Uterus (tissue), 4 donors: ENCODE measurements at places on chromosomes 12 and 14. TPM values are rescaled to one million over a fixed set of nuclear protein-coding genes. Genes with fewer than 3 reads are reported as not detected.

DTX1 gene
- 8.6 TPM for total RNA-seq

MED6 gene
- 27.6 TPM for total RNA-seq

CMKLR1 gene
- total RNA-seq = 27.1 TPM

A2ML1 gene
- not detected for total RNA-seq

CELA1 gene
- not detected for total RNA-seq

TAOK3 gene
- 35.1 TPM for total RNA-seq

PUS7L gene
- 10.6 TPM for total RNA-seq

GRCh38 chr12:128573907-128574306 lies 249.9 kb downstream of the SLC15A4 start:
- no peak for DNase-seq

DNA sequence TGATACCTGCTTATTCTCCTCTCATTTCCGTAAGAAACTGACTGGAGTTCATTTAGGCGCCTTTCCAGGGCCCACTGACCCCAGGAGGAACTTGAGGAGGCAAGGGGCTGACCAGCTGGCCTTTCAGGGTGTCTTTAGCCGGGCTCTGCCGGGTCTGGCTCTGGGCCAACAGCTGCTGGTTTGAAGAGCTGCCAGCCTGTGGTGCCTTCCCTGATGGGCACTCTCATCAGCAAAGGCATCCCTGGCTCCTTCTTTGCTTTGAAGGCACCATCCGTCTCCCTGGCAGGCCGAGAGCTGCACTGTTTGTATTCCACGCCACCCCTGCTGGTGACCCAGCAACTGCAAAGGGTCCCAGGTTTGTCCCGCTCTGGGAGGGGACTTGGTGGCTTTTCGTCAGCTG lies 42.0 kb downstream of the IQSEC3 start:
- DNase-seq = no peak

DNA sequence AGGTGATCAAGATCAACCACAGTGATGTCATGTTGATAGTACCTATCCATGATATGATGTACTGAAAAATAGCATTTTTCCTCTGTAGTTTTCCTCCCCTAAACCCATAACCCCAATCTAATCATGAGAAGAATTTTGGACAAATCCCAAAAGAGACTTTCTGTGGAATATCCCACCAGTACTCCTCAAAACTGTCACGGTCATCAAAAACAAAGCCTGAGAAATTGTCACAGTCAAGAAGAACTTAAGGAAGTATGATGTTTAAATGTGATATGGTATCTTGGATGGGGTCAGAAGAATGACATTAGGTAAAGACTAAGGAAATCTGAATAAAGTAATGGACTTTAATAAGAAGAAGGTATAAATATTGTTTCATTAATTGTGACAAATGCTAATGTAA lies 248.8 kb downstream of the RMST start:
- no peak for DNase-seq

DNA sequence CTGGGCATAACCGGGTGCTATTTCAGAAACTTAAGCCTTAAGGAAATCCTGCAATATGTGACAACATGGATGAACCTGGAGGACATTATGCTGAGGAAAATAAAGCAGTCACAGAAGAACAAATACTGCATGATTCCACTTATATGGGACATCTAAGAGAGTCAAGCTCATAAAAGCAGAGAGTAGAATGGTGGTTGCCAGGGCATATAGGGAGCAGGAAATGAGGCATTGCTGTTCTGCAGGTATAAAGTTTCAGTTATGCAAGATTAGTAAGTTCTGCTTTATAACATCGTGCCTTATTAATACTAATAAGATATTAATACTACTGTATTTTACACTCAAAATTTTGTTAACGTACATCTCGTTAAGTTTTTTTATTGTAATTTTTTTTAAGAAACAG lies 124.2 kb upstream of the ATF1 start:
- no peak for DNase-seq

DNA sequence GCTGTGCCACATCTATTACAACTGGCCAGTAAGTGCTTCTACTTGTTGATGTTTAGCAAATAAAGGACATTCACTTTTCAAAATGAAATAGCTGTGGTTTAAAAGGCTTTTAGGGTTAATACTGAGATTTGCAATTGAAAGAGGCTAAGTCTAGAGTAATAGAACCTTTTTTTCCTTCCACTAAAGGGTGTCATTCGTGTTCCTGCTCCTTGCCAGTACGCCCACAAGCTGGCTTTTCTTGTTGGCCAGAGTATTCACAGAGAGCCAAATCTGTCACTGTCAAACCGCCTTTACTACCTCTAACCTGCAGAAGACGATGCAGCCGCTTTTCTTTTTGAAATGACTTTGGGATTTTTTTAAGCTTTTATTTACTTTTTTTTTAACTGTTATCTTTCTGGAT lies 33.6 kb downstream of the PIWIL1 start:
- DNase-seq = no peak

DNA sequence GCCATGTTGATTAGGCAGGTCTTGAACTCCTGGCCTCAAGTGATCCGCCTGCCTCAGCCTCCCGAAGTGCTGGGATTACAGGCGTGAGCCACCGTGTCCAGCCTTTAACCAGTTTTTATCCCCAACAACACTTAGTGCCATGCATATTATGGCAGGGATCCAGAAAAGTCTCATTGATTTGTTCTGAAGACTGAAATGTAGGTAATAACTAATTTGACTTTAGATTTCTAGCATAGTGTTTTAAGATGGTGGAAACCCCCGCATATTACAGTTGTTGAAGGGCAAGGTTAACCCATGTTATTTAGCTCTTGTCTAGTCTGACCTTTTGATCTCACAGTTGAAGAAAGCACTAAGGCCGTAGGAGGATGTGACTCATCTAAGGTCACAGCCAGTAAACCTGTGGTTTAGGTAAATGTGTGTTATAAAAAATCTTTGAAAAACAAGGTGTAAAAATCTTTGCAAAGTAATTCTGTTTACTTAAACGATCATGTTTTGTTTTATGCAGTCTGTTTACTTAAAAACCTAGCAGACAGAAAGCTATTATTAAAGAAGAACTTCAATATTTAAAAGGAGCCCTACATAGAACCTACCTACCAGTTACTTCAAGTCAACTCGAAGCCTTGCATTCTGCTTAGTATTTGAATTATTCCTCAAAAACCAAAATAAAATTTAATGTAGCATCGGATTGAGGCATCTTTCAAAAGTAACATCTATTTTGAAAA lies 24.8 kb downstream of the BICDL1 start:
- no peak for DNase-seq

DNA sequence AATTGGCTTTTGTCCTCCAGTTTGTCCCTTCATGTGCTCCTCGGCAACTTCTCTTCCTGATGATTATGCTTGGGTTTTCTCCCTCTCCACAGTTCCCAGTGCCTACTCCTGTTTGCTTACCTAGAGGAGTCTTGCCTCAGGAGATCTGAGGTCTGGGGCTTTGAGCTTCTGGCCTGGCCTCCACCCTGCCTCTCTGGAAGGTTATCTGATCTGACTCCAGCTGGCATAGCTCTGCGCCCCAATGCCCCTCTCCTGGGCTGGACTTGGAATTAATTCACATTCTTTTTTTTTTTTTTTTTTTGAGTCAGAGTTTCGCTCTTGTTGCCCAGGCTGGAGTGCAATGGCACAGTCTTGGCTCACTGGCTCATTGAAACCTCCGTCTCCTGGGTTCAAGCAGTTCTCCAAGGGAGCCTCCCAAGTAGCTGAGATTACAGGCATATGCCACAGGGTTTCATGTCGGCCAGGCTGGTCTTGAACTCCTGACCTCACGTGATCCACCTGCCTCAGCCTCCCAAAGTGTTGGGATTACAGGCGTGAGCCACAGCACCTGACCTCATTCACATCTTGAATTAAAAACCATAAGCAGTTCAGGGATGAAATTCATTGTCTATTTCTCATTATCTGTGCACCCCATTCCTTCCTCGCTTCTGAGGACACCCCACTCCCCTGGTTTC lies 33.5 kb downstream of the CFL2 start:
- no peak for DNase-seq

DNA sequence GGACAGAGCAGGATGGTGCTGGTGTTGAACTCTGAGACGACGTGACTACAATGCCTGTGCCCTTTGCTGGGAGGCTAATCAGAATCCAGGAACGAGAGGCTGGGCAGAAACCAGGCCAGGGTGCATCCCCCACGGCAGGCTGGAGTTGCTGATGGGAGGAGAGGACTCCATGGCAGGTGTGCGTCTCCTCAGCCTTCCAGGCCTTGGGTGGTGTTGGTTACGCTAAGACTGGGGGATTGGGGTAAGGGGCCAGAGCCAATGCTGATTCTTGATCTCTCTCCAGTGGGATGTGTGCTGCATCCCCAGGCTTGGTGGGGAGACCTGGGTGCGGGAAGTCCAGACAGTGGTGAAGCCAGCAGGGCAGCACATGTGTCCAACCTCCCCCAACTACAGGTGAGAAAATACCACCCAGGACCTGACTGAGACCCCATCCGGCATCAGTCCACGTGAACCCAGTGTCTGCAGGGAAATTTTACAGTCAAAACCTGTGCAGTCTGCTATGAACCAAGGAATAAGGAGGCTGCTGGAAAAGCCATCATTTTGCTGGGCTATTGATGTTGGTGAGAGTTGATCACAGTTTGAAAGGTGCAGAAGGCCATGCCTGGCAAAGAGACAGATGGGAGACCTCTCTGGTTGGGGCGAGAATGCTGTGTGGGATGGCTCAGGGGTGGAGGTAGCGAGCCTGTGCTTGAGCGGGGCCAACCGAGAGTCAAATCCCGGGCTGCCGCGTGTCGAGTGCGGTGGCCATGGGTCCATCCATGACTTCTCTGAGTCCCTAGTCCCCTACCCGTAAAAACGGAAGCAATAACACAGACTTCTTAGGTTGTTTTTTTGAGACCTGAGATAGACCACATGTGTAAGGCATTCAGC lies 89.8 kb downstream of the NTF3 start:
- DNase-seq = no peak

GRCh38 chr12:96136161-96136560 lies 58.0 kb upstream of the ELK3 start:
- no peak for DNase-seq

GRCh38 chr14:51516706-51517395 lies 134.9 kb upstream of the FRMD6 start:
- DNase-seq = no peak

DNA sequence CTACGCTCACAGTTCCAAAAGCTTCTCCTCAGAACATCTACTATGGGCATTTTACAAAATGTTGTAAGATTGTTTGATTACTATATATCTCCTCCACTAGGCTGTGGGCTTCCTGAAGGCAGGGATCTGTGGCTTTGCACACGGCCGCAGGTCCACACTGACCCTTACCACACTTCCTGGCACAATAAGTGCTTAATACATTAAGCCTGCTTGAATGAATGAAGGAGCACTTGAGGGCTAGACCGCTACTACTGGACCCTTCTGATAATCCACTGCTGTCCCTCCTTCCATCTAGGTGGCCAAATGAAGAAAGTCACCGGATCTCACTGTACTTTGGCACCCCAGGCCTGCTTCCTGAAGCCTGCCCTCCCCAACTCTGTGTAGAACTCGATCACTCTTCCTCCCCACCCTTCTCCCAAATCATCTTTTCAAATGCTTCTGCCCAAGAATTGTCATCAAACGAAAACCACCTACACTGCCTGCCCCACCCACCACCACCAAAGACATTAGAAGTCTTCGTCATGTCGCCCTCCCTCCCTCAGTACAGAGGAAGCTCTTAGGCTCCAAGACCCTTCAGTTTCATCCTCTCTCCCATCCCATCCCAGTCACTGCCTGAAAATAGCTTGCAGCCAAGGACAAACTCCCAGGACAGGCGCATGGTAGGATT lies 596 bp upstream of the ZBTB39 start:
- DNase-seq = no peak

GRCh38 chr12:5379749-5380496 lies 52.0 kb upstream of the NTF3 start:
- DNase-seq = no peak

DNA sequence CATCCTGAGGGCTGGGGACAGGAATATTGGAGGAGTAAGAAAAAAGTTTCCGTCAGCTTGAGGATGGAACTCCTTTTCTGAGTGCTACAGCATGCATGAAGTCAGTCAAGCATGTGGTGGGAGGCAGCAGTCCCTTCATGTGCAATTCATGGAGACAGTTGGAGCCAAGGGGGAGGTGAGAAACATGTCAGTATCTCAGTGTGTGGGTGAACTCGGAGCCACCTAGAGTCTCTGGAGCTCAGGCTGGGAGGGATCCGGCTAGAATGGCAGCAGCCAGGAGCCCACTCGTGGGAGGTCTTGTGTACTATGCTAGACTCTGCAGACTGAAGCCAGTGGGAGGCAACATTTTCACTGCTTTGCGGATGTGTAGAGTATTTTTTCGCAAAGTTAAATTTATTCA lies 60.3 kb downstream of the AVPR1A start:
- DNase-seq = no peak

GRCh38 chr12:54431911-54432814 lies 13.1 kb upstream of the ITGA5 start:
- DNase-seq = peak; percentile 95

- no peak for DNase-seq
Observed at GRCh38 chr14:29223947-29224346, 457.4 kb downstream of the FOXG1 start.

DNA sequence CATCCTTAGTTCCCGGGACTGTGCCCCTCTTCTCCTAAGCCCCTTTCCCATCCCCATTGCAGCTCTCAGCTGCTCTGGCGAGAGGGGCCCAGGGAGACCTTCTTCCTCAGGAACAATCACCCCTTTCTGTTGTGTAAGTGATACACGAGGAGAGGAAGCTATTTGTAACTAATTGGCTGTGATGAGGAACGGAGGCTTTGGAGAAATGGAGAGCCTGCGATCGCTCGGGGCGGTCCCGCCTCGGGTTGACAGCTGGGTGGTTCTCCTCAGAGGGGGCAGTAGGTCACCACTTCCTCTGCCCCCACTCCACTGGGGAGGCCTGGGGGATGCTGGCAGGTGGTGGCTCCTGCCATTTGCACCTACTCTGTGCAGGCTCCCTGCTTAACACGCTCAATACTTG lies 6.6 kb upstream of the PGF start:
- DNase-seq = no peak

GRCh38 chr12:114694436-114695304 lies 10.7 kb upstream of the TBX3 start:
- no peak for DNase-seq

GRCh38 chr12:55712700-55713415 lies 3.0 kb upstream of the BLOC1S1 start:
- DNase-seq = no peak

GRCh38 chr12:52004042-52004648 lies 2.6 kb upstream of the TAMALIN start:
- DNase-seq = peak; percentile 66

- DNase-seq = no peak
Observed at GRCh38 chr12:30965613-30965985, 39.1 kb downstream of the TSPAN11 start.

DNA sequence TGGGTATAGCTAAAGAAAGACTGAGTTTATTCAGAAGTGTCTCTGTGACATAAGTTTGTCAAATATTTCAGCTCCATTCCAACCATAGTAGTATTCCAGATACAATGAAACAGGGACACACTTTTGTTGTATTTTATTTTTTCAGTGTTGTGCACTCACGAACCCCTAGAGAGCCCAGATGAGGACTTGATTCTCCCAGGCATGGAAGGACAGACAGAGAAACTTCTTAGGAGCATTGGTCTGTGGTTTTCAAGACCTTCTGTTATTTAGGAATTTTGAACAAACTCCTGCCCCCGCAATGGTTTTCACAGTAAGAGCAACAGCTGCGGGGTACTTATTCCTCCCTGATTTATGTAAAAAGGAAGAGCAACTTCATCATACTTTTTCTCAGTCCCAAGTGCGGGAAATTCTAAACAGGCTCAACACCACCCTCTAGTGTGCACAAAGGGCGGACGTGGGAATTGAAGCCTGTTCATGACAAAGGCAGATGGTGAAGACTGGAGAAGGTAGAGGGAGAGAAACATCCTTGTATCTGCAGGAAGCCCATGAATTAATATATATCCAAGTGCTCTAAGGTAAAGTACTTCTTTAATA lies 147.6 kb downstream of the PAH start:
- DNase-seq = peak; percentile 80

- DNase-seq = no peak
Observed at GRCh38 chr14:98172243-98172778, 1099.7 kb downstream of the BCL11B start.
